ENCODE measurements at places on chromosomes 6 and 20. TPM values are rescaled to one million over a fixed set of nuclear protein-coding genes. Genes with fewer than 3 reads are reported as not detected.

Gene MYCT1
- 13.4 TPM for total RNA-seq

Gene COL9A1
- total RNA-seq: 0.29 TPM

Gene PTPN1
- total RNA-seq: 22.8 TPM

- no peak for DNase-seq
These were observed 11.0 kb upstream of the TIAM2 start for GRCh38 chr6:154984146-154984545.

Gene TINAG
- total RNA-seq: 0.12 TPM

Gene HCK
- total RNA-seq: 14.1 TPM

- no peak for DNase-seq
These were observed 65.2 kb downstream of the STAU1 start for GRCh38 chr20:49122920-49123319.

DNA sequence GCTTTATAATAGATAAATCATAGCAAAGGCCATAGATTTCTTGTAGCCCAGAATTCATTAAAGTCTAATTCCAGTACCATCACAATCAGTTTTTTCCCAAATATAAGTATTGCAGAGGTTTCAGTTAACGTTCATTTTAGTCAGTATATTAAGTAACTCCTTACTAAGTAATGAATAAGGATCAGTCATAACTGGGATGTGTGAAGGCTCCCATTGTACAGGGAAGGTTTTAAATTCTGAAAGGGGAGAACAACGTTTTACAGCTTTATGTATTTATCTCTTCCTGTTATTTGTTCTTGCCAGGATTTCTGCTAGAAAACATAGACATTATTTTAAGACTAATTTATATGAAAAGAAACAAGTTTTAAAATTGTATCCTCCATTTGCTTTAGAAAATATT lies 215.5 kb upstream of the LAMP5 start:
- no peak for DNase-seq

Gene TCF21
- 7.8 TPM for total RNA-seq

DNA sequence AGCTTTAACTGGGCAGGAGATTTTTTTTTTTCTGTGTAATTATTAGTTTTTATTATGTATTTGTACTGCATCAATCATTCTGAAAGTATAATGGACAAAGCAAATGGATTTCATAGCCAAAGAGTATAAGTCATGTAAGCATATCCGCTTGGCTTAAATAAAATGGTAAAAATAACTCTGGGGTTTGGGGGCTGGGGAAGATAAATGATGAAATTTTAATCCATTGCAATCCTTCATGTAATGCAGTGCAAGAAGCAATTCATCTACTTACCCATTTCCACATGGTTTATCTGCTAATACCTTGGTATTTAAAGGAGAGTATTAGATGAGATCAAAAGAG lies 781.4 kb downstream of the QKI start:
- DNase-seq: no peak

- no peak for DNase-seq
These were observed 49.4 kb downstream of the TRAM2 start for GRCh38 chr6:52527436-52527835.

- no peak for DNase-seq
These were observed 77.8 kb downstream of the STXBP5 start for GRCh38 chr6:147281895-147282565.

- no peak for DNase-seq
These were observed at the start of gene FOXA2 for GRCh38 chr20:22584522-22584921. Gene FOXA2 (minus strand): TSS chr20:22584572. CDS start chr20:22584278, 294 bp downstream.
